ENCODE measurements at places on chromosomes 13 and 19.

DNA sequence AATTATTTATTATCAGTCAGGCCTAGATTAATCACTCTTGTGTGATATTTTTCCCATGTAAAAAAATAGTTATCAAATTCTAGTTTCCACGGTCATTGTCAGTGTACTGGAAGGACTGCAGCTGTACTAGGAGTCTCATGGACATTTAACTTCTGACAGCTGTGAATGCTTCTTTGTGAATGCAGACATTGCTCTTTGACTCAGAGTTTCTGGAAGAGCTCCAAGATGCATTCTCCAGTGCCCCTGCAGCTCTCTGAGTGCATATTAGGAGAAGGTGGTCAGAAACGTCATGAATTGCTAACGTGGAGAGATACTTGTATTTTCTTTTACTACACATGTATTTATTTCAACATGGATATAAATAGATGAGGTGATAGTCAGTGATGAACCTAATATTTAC is 9.7 kb upstream of the SLITRK5 start:
- DNase-seq: no peak

- no peak for DNase-seq
These were observed 1.5 kb downstream of the MAP4K1 start for GRCh38 chr19:38616265-38616664.

GRCh38 chr19:47391510-47392223 is 27.7 kb downstream of the MEIS3 start:
- peak; percentile 67 for DNase-seq

GRCh38 chr13:43127103-43127798 is 103.9 kb downstream of the DNAJC15 start:
- no peak for DNase-seq

DNA sequence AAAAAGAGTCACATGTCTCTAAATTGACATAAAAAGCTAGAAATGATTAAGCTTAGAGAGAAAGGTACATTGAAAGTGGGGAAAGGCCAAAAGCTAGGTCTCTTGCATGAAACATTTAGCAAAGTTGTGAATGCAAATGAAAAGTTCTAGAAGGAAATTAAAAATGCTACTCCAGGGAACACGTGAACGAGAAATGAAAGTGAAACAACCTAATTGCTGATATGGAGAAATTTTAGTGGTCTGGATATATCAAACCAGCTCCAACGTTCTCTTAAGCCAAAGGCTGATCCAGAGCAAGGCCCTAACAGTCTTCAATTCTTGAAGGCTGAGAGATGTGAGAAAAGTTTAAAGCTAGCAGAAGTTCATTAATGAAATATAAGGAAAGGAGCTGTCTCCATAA is 419.8 kb downstream of the SLITRK6 start:
- DNase-seq: no peak

DNA sequence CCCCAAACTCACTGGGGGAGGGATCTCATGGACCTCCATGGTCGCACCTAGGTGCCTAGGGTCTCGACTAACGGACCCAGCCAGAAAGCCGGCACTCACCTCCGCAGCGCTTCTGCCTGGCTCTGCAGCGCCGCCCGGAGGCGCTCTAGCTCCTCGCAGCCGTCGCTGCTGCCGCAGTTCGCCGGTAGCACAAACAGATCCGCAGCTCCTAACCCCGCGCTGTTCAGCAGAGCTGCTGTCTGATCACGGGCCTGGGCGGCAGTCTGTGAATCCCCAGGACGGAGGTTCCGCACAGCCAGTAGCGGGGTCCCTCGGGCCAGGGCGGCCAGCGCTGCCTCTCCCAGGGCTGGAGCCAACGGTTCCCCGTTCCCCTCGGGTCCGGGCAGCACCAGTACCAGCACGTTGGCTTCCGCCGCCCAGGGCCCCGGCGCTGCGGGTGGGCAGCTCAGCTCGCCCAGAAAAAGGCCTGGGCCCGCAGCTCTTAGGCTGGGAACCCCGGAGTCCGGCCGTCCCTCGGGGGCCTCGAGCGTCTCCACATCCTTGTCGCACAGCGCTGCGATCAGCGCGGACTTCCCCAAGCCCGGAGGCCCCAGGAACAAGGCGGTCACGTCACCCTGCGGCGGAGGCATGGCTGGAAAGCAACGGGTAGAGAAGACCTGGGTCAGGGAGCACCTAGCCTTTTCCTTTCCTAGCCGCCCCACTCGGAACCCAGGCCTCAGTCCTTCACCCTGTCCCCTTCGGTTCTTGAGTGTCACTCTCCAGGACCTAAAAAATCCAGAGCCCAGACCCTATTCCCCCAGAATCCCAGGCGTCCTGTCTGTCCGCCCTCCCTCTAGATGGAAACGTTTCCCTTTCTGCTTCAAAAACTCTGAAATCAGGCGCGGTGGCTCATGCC is 977 bp downstream of the IRGQ start:
- DNase-seq: no peak

GRCh38 chr13:39432196-39432595 is 170.8 kb downstream of the LHFPL6 start:
- DNase-seq: no peak

DNA sequence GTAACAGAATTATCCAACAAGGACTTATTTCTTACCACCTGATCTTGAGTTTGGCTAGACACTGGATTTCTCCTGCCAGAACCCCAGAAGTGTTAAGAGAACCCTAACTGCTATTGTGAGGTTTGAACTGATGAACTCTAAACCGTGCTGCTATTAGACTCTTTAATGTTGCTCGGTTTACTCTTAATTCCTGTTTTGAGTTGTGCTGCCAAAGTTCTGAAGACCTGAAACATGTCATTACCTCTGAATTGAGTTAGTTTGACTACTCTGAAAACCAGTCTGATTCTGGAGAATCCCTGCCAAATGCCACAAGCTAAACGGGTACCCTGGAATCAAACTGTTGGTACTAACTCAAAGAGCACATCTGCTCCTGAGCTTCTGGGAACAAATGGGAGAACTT is 215.5 kb downstream of the KLF12 start:
- no peak for DNase-seq

DNA sequence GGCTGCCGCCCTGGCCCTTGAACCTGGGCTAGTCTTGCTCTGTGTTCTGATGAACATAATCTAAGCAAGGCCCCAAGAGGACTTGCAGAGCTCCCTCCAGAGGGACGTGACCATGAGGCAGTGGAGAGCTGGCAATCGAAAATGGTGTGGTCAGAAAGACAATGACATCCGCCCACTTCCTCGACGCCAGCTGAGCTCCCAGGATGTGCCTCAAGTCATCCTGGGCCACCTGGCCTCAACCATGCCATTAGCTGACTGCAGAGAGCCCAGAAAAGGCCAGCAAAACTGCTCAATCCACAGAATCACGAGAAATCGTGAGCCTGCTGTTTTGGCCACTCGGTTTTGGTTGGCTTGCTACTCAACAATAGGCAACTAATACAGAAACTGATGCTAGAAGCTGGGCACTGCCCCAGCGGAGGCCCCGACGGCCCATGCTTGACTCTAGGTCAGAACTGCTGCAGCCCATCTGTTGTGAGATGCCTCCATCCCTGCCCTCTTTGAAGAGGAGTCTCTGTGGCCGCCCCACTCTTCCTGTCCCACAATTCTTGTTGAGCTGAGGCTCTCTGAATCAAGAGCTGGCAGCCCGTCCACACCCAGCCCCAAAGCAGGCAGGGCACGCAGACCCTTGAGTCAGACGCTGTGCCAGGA is 53.3 kb downstream of the STK24 start:
- DNase-seq: no peak

- DNase-seq: no peak
These were observed 74.5 kb downstream of the GGACT start for GRCh38 chr13:100513987-100514670.

GRCh38 chr13:74190999-74191398 is 56.8 kb upstream of the KLF12 start:
- DNase-seq: peak; percentile 26
